ENCODE measurements at places on chromosomes 6 and 20.

DNA sequence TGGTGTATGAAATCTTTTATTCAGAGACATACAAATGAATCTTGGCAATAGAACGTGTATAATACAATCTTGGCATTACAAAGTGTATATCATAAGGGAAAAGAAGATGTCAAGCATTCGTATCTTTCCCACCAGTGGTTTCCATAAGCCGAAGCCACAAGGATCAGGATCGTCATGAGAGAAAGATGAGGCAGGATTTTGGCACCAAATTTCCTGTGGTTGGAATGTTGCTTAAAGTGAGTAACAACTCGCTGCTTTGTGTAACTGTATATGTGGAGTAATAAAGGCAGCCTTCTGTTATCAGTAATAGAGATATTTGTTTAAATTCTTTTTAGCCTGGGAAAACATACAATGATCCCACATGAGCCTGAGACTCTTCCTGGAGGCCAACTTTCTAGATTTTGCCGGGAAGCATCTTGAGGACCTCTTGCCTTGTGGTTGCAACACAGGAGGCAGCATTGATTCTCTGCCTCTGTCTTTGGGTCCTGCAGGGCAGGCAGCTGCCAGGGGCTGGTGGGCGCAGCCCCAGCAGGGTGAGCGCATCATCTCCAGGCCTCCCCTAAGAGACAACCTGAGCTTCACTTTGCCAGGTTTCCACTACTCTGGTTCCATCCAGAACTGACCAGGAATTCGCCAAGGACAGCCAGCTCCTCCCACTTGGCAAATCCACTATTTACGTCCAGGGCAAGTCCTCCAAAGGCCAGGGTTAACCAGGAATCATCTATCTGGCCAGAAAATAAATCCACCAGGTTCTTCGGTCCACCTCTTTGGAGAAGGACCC, 230.9 kb upstream of the SULF2 start:
- DNase-seq: no peak

DNA sequence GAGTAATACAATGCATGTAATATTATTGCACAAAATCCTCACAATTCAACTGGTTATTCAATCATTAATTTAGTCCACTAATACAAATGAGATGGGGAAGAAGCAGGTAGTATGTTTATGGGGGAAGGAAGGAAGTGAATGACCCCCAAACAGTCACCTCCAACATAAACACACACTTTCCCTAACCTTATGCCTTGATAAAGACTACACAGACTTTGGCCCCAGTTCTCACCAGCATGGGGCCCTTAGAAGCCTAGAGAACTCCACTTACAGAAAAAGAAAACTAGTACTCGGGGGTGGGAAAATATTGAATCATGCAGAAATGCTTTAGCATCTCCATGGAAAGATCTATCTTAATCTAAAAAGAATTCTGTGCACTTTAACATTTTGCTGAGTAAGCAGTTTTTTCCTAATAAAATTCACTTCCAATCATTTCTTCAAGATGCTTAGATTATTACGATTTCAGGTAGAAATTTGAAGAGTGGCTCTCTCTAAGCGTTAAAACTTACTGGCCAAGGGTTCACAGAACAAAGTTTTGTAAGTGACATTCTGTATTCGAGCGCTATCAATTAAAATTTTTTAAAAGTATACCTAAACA, 18.8 kb downstream of the ARHGAP18 start:
- no peak for DNase-seq

DNA sequence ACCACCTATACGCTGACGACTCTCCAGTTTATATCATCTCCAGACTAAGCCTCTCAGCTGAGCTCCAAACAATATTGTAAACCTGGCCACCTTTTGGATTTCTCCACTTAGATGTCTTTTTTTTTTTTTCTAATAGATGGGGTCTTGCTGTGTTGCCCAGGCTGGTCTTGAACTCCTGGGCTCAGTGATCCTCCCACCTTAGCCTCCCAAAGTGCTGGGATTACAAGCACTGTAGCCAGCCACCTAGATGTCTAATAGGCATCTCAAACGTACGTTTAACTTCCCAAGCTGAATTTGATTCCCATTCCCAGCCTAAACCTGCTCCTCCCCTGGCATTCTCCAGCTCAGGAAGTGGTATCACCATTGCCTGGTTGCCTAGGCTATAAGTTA, 5.2 kb downstream of the DDR1 start:
- no peak for DNase-seq

GRCh38 chr6:82891076-82891475, 174.6 kb downstream of the UBE3D start:
- DNase-seq: no peak

- no peak for DNase-seq
These were observed 4.6 kb upstream of the REV3L start for GRCh38 chr6:111487661-111488060.

DNA sequence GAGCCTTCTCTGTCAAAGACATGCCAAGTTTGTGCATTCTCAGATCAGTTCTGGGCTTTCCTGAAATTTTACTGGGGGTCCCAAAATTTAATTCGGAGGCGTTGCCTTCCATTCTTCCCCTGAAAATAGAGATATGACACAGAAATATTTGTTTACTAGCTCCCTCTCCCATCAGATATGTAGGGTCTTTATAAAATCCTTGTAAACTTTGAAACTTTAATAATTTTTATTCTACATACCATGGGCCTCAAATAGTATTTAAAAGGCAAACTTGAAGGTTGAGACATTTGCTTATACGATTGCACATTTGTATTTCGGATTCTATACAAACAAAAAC, 54.6 kb downstream of the IL20RA start:
- DNase-seq: no peak

DNA sequence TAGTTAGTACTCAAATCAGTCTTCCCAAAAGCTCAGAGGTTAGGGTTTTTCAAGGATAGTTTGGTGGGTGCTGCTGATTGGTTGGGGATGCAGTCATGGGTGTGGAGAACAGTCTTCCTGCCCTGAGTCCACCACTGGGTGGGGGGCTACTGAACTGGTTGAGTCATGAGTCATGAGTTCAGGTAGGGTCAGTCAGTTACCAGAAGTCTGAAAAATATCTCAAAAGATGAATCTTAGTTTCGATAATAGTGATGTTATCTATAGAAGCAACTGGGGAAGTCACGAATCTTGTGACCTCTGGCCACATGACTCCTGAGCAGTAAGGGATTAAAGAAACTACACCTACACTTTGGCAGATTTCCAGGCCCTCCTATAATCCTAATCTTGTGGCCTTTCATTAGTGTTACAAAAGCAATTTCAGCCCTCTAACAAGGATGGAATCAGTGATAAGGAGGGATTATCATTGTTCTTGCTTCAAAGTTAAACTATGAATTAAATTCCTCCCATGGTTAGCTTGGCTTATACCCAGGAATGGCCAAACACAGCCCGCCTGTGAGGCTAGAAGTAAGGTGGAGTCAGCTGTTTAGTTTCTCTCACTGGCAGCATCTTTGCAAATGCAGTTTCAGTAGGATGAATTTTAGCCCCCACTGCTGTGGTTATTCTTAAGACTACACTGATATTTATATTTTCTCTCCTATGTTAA, 33.3 kb upstream of the NKAIN2 start:
- DNase-seq: no peak

DNA sequence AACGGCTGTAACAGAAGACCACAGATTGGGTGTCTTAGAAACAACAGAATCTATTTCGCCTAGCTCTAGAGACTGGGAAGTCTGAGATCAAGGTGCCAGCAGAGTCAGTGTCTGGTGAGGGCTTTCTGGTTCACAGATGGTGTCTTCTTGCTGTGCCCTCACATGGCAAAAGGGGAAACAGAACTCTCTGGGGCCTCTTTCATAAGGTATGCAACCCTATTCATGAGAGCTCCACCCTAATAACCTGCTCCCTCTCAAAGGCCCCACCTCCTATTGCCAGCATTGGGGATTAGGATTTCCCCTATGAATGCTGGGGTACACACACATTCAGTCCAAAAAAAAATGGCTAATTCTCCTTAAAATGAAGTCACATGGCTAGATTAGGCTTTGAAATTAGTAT, 10.0 kb downstream of the TXNDC5 start:
- no peak for DNase-seq

GRCh38 chr6:9499709-9500108, 915.2 kb downstream of the TFAP2A start:
- no peak for DNase-seq

DNA sequence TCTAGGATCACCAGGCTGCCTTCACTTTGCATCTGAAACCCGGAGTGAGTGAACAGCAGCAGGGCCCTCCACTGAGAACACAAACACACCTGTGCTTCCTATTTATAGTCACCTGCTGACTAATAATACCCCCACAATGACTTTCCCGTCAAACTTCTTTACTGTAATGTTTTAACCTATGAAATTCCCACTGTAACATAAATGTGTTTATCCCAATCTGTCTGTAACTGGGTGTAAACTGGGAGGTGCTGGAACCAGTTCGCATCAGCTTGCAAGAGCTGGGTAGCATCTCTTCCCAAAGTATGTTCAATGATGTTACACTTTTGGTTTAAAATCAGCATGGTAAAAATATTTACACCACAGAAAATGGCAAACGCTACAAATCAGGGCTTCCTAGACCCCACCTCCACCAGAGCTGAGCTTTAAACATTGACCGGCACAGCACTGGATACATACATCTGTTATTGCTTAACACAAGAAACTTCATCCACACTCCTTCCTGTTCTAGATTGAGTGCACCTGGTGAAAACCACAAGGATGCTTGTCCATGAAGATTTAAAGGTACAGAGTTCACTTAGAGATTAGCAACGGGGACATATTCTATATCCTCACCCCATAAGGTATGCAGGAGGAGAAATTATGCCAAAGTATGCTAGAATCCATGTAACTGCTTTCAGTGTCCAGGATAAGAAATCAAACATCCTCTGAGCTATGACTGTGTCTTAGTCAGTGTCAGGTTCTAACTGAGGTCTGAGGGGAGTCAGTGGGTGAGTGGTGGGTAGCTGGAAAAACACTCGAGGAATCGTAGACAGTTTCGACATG, 79.0 kb downstream of the ALDH8A1 start:
- no peak for DNase-seq

DNA sequence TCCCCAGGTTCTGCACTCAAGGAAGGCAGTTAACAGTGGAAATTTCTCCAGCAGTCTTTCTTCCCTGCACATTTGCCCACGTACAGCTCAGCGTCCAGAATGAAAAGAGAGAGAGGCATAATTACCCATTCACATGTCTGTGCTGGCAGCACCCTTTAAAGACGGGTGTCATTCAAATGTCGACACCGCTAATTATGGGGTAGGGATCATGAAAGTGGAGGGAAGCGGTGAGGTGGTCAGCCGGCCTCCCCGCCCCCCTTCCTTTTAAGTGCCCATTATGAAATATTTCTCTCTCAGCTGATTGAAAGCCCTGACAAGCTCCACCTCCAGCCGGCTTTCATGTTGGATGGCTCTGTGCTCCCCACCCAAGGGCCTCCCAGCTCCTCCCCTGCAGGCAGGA, 246.1 kb downstream of the BMP7 start:
- no peak for DNase-seq

GRCh38 chr6:92752114-92752513, 667.2 kb downstream of the EPHA7 start:
- DNase-seq: no peak

DNA sequence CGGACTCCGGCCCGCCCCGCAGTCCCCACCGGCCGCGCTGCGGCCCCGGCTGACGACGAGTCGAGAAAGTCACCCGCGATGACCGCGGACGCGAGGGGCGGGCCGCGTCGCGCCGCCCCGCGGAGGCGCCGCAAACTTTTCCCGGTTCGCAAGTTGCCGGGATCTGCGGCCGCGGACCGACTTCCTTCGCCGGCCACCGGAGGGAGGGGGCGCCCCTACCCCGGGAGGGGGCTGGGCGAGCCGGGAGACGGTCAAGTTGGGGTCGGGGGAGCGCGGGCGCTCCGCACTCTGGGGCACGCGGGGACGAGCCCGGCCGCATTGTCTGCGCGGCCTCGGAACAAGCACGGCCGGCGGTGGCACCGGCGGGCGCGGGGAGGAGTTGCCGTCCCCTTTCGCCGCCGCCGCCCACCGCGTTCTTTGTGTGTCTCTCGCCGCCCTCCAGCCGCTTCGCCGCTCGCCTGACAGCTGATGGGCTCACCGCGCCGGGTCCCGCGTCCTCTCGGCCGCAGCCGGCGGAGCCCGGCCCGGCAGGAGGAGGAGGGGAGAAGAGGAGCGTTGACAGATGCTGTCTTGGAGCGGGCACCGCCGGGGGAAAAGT, 131.6 kb downstream of the OGFRL1 start:
- DNase-seq: no peak

DNA sequence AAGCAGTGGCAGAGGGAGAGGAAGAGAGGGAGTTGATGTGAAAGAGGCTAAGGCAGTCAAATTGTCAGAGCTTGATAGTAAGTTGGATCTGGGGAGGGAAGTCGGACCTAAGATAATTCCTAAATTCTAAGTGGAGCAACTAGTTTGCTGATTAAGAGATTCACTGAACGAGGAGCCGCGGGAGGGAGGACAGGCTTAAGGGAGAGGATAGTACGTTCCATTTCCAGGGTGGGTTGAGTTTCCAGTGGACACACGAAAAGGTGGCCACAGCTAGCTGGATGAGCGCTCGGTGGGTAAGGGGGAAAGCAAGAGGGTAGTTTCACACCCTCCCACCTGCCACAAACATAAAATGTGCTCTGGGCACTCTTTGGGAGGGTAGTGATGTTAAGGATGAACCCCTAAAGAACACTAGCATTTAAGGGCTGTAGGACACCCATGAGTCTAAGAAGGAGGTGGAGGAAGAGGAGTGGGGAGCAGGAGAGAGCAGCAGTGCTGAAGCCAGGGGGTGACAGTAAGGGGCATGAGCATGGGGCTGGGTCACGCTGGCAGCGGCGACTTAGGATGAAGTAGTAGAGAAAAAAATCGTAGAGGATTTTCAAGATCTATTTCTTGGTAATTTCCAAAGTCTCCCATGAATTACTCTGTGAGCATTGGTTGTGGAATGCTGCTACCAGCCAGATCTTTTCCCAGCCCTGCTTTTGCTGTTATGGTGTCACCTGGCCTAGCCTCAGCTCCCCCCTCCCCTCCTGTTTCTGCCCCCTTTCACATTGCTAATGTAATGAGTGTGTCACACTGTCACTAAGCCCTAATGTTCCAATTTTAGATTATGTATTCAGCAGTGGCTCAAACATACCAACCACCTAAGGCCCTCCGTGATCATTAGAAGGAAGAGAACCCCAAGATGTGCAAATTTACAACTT, 21.4 kb downstream of the ACTR5 start:
- no peak for DNase-seq

- no peak for DNase-seq
These were observed 266.2 kb upstream of the ADGRB3 start for GRCh38 chr6:68368845-68369244.

- no peak for DNase-seq
These were observed 56.9 kb downstream of the BMP5 start for GRCh38 chr6:55818482-55818881.

DNA sequence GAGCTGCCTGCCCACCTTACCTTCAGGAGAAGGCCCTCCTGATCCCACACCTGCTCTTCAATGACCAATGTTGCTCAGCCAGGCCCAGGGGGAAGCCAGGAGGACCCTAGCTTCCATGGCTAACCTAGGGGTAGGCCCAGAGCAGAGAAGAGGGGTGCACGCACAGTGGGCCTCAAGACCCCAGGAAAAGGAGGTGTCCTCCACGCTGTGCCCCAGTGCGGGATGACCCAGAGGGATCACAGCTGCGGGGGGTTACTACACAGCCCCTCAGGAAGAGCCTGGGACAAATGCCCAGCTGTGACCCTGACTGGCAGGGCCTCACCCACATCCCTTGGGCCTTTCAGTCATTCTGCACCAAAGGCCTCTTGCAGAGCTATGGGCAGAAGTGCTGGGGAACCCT, 31.6 kb upstream of the APMAP start:
- no peak for DNase-seq
